Sciatic nerve (tissue), 2 donors: ENCODE measurements at places on chromosomes 5 and 9. TPM values are rescaled to one million over a fixed set of nuclear protein-coding genes. Genes with fewer than 3 reads are reported as not detected.

GPX3 gene
- total RNA-seq: 1,443 TPM

WWC1 gene
- total RNA-seq: 2.1 TPM

PCDHGB1 gene
- 7.8 TPM for total RNA-seq

GAPVD1 gene
- total RNA-seq: 73.3 TPM

GNA14 gene
- 8.0 TPM for total RNA-seq

LHX3 gene
- not detected for total RNA-seq

GRCh38 chr5:5738797-5739489, 316.5 kb downstream of the ICE1 start:
- DNase-seq: no peak

DNA sequence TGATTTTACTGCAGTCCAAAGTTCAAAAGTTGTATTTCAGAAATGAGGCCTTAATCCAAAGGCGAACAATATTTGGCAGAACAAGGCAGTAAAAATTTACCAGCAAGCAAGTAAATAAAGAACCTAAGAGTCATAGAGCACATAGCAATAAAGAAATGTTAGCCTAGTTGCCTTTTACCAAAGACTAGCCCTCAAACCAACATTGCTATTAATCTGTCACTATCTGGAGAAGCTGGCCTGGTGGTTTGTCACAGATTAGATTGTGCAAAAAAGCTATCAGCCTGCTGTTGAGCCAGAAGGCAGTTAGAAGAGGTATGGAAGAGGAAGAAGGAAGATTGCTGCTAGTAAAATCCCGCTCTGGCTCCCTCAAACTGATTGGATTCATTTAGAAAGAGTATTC, 304.7 kb upstream of the KLF4 start:
- no peak for DNase-seq

DNA sequence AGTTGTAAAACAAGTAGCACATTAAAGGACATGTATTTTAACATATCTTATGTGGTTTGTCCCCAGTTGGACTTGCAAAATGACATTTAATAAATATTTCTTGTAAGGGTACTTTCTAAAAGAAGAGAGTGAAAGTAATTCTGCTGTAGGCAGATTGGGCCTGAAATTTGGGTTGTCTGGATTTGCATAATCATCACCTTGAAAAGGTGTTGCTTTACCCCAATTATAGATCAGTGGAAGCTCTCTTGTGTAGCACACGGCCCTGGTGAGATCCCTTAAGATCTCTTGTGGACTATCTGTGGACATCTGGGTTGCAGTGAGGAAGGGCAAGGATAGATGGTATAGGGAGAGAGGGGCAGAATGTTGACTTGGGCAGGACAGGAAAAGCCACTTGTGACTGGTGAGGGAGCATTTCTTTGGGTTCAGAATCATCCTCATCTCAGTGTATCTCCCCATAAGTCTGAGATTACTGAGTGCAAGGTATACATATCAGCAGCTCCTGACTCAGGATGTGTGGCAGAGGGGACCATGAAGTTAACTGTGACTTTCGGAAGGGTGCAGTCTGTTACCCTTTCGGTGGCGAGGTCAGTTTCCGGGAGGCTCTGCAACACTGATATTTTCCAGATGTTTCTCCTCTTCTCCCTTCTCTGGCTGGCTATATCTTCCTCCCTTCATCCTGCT, 2.0 kb upstream of the TNFAIP8 start:
- DNase-seq: no peak

DNA sequence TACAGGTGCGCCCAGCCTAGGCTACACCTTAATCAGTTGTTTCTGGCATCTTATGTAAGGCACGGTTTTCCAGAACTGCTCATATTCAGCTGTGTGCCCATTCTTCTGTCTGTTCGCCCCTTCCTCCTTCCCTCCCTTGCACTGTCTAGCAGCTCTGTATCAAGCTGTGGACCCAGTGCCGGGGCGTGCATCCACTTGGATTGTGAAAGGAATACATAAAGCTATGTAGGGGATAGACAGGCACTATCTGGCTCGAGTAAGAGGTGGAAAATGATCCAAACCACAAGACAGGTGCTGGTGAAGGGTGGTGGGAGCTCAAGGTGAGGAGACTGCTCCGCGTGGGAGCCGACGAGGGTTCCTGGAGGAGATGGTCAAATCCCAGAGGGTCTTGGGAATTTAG, 2.0 kb downstream of the GLIPR2 start:
- DNase-seq: no peak

GRCh38 chr9:33418090-33418489, 15.7 kb upstream of the AQP7 start:
- no peak for DNase-seq

DNA sequence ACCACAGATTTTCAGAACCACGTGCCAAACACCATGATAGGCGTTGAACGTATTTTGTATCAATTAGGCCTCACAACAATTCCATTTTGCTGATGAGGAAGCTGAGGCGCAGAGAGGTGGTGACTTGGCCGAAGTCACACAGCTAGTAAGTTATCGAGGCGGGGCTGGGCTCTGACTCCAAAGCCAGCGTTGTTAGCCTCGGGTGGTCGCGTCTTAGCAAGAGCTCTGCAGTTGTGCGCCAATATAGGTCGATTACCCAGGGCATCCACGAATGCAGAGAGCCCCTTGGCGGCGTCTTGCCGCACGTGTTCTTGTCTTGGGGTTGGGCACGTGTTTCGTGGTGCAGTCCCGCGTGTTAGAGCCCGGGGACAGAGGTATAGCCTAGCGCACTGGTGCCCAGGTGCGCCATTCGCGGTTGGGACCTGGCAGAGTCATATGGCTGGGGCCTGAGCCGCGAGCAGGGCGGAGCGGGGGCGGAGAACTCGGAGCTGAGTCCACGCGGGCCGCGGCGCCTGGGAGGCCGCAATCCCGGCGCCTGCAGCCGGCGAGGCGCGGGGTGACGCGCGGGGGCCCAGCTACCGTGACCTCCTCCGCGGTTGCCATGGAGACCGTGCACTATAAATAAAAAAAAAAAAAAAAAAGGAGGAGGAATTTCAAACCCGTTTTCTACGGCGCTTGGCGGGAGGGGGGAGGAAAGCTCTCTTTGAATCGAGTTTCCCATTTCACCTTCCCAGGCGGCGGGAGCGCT, 62.3 kb downstream of the CXXC5 start:
- DNase-seq: peak; percentile 73

DNA sequence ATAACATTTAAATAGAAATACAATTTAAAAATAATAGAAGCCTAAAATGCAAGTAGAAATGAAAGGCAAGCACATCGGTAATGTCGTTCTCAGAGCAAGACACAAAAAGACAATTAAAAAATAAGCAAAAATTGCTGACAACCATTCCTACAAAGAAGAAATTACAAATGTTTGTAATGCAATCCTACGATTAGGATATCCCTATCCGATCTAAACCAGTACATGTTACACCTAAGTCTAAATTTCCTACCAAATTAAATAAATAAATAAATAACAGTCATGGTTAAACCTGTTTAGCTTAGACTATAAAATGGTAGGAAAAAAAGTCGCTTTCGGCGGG, 90.0 kb downstream of the ANXA2R start:
- DNase-seq: no peak

GRCh38 chr9:93320591-93321219, 130.8 kb upstream of the FAM120A start:
- no peak for DNase-seq

GRCh38 chr9:132041798-132042197, 37.9 kb downstream of the MED27 start:
- DNase-seq: no peak

DNA sequence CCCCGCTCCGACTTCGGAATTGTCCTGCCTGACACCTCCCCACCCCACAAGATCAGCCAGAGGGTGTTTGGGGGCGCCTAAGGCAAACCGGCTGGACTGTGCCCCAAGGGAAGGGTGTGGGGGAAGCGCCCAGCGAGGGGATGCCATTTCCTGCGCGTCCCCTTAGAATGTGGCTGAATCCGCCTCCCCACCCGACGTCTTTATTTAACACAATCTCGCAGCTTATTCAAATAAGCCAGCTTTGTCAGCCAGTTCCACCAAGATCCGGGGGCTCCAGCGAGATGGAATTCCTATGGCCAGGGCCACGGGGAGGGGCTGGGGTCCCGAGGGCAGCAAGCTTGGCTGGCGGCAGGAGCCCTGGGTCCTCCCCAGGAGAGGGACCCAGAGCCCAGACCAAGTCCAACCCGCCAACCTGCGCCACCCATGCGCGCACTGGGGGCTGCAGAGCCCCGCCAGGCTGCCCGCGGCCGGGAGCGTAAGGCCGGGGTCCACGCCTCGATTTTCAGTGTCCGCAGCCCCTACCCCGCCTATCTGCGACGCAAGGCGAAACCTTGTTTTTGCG, 7.4 kb downstream of the IRX4 start:
- no peak for DNase-seq

GRCh38 chr5:32458880-32459495, 14.4 kb upstream of the ZFR start:
- DNase-seq: no peak

GRCh38 chr9:72022841-72023240, 37.6 kb downstream of the C9orf57 start:
- DNase-seq: no peak

- no peak for DNase-seq
Measured at GRCh38 chr5:6825678-6826244, 112.5 kb downstream of the TENT4A start.

GRCh38 chr5:144485540-144485939, 314.9 kb downstream of the KCTD16 start:
- no peak for DNase-seq

- DNase-seq: no peak
Measured at GRCh38 chr5:126369083-126369482, 54.1 kb upstream of the GRAMD2B start.

DNA sequence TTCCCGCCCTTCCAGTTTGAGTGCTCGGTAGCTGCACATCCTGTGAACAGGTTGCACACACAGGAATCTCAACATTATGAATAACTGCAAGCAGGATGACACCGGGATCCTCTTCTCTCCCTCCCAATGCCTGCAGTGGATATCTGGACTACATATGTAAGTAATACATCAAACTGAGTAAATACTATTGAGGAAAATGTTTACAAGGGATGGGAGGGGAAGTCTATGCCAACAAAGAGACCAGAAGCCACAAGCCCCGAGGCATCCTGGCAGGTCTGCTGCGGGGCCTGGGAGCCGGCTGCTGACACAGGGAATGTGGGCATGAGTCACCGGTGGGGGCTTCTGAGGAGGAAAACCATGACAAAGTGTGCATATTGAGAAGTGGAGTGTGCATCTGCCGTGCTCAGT, 8.6 kb upstream of the ANKRD33B start:
- DNase-seq: no peak

DNA sequence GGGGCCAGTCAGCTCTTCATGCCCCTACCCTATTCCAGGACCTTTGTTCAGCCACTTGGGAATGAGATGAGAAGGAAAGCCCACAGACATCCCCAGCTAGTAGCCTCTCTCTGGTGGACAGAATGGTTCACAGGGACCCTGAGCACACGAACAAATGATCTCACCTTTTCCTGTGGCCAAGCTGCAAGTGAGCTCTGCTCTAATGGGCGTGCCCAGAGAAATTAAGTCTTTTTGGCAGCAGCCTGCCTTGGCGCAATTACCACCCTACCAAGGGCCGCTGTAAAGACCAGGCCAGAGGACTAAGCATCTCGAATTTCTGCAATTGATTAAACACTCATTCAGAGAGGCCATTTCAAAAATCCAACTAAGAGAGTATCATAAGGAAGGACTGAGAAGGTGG, 56.0 kb downstream of the WHRN start:
- DNase-seq: no peak

DNA sequence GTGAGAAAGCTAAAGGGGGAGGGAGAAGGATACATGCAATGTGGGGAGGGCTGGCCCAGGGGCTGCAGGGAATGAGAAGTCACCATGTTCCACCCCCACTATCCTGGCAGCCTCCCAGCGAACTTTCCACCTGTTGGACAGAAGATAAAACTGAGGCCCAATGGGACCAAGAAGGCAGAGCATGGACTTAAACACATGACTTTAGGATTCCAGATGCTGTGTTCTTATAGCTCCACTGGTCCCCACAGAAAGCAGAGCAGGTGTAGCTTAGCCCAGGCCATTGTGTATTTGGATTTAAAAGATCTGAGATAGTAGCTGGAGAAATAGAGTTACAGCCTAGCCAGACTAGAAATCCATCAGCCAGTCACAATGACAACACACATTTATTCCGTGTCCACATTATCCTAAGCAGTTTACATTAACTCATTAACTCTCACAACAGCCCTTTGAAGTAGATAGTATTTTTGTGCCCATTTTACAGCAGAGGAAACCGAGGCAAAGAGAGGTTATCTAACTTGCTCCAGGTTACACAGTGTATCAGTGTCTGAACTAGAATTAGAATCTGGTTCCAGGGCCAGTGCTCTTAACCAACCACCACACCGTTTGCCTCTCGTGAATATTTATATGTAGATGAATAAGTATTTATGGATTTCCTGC, 121.0 kb downstream of the RGS3 start:
- no peak for DNase-seq

- no peak for DNase-seq
Measured at GRCh38 chr9:95433096-95433819, 83.5 kb downstream of the PTCH1 start.

DNA sequence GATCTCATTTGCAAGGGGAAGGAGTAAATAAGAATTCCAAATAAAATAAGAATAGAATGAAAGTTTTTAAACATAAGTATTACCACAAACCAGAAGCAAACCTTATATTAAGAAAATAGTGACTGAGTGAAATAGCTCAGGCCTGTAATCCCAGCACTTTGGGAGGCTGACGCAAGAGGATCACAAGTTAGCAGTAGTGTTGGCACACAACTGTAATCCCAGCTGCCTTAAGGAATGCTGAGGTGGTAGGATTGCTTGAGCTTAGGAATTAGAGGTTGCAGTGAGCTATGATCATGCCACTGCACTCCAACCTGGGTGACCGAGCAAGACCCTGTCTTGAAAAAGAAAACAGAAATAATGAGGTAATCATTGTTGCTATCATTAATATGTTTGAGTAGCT, 47.0 kb downstream of the APC start:
- no peak for DNase-seq

- no peak for DNase-seq
Measured at GRCh38 chr9:14827805-14828204, 82.4 kb downstream of the FREM1 start.

DNA sequence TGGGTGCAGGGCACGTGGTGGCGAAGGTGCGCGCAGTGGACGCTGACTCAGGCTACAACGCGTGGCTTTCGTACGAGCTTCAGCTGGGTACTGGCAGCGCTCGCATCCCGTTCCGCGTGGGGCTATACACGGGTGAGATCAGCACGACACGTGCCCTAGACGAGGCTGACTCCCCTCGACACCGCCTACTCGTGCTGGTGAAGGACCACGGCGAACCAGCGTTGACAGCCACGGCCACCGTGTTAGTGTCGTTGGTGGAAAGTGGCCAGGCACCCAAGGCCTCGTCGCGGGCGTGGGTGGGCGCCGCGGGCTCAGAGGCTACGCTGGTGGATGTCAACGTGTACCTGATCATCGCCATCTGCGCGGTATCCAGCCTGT, 2.1 kb downstream of the PCDHA2 start:
- DNase-seq: no peak

GRCh38 chr5:36177154-36177553, 25.2 kb downstream of the SKP2 start:
- DNase-seq: no peak

DNA sequence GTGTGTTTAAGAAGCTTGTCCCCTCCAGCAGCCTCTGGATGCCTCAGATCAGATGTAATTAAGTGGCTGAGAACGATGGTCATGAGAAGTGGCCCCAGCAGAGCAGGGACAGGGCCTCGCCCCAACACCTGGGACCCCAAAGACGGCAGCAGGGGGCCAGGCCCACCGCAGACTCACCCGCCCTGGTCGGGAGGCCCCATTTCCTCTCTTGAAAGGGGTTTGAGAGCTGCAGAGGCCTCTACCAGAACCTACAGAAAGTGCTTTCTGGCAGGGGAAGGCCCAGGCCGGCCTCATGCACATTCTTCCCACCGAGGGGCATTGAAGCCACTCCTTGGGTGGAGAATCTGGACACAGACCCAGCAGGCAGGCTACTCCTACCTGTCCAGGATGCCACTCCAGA, 85.2 kb upstream of the FCN2 start:
- DNase-seq: no peak
